ENCODE measurements at places on chromosomes 7 and 10.

- DNase-seq, result no peak
Measured at GRCh38 chr7:47186316-47186715, 395.6 kb downstream of the TNS3 start.

- no peak for DNase-seq
Measured at GRCh38 chr10:103921750-103922195, 3.8 kb upstream of the STN1 start.

DNA sequence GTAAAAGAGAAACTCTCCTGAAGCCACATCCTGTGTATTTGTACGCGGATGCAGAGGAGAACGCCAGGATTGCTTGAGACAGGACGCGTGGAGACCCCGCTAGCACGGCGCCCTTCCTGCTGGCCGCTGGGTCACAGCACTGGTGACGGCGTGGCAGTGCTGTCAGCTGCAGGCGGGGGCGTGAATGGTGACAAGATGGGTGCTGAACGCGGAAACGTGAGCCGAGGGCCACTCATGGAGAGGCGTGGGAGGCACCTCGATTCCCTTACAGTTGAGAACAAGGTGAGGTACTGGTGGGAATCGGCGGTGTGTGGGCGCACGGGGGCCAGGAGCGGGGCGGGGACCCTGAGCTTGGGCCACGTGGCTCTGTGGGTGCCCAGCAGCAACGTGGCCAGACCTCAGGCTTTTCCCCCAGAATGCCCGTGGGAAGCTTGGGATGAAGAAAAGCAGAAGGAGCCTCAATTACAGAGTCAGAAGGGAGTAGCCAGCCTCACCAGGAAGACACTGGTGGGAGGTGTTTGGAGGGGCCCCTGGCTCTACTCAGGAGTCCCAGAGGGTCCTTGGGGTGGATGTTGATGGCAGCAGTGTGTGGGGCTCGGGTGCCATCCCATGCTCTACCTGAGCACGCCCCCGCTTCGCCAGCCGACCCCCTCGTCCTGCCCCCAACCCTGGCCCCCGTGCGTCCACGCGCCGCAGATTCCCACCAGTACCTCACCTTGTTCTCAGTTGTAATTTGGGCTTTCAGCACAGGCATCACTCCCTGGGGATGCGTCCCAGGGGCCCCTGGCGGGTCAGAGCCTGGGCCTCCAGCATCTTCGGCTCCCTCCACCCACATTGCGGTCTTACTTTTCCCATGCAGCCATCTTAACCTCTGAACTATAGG lies 208.4 kb upstream of the TCERG1L start:
- no peak for DNase-seq

DNA sequence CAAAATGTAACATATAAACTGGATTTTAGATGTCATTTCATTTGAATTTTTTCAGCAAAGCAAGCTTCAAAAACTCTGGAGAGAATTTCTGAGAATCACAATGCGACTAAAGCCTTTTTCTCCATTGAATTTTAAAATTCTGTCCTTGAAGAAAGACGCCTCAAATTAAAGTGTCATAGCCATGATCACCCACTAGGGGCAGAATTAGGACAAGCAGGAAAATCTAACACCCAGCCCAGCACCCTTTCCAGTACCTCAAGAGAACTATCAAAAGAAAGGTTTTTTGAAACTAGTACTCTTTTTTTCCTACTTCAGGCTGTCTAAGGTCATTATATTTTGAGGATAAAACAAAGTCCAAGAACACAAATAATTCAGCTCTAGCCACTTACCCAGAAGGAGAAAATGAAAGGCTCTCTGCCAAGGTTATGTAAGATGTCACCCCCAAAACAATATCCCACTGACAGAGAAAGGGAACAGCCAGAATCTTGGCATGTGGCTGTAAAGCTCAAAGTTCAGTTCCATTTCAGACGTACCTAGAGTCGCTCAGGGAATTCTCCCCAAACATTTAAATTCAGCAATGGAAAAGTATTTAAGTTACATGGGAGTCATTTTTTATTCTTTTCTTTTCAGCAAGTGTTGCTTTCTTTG lies 299.4 kb downstream of the SNX13 start:
- no peak for DNase-seq

DNA sequence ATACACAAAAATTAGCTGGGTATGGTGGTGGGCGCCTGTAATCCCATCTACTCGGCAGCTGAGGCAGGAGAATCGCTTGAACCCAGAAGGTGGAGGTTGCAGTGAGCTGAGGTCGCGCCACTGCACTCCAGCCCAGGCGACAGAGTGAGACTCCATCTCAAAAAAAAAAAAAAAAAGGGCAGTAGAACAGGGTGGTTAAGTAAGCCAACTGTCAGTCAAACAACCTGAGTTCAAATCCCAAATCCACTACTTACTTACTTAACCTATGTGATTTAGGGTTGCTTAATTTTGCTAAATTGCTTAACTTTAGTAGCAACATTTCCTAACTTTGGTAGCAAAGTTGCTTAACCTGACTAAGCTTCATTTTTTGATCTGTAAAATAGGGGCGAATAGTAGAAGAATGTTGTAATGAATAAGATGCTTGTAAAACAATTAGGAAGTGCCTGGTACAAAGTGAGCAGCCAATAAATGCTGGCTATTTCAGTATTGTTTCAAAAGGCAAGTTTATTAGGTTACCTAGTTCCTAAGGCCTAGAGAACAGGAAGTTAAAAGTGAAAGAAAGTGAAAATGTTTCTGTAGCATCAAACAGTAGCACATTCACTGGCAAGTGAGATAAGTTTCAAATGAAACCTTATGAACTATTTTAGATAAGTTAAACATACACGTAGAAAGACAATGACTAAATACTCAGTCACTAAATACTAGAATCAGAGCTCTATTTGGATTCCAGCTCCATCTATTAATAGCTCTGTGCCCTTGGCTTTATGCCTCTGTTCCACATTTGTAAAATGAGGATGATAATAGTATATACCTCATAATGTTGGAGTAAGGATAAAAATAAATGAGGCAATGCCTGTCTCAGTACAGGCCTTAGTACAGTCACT lies 64.3 kb downstream of the HOXA1 start:
- DNase-seq, result no peak

GRCh38 chr10:17213646-17214349 lies 12.3 kb upstream of the TRDMT1 start:
- DNase-seq, result no peak

DNA sequence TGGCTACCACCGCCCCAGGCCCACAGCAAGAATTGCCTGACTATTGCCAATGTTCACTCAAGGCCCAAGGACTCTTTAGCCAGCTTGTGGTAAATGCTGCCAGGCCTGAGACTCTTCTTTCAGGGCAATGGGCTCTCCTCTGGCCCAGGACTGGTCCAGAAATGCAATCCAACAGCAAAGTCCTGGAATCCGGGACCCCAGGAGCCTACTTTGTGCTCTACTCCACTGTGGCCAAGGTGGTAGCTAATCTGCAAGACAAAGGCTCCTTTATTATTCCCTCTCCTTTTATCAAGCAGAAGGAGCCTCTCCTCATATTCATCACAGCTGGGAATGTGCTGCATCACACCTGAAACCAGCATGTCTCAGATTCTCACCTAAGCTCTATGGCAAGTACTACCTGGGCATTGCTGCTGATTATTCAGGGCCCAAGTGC lies 107.6 kb upstream of the PRSS58 start:
- DNase-seq, result no peak

DNA sequence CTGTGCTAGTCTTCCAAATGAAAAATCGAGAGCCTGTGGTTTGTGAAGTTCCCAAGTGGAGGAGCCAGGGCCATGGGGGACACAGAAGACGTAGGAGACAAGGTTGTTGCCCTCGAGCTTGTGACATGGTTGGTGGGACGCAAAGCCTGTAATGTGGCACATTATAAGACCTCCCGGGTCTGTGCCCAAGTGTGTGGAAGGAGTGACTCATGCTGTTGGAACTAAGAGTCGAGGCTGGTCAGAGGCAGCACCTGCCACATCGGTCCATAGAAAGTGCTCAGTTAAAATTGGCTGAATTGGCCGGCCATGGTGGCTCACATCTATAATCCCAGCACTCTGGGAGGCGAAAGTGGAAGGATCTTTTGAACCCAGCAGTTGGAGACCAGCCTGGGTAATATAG lies 27.0 kb upstream of the PODXL start:
- no peak for DNase-seq

DNA sequence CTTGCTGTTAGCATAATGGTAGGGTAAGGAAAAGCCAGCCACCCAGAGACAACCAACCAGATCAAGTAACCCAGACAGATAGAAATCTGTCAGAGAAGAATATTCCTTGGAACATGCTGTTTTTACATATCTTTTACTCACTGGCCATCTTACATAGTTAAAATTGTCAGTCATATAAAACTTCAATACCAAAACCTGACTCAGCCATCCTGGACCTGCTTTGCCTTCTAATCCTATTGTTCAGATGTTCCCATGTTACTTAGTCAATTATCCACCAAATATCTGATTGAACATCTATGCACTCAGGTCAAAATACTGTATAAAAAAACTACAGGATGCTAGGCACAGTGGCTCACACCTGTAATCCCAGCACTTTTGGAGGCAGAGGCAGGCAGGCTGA lies 466.5 kb upstream of the NRP1 start:
- DNase-seq, result no peak

DNA sequence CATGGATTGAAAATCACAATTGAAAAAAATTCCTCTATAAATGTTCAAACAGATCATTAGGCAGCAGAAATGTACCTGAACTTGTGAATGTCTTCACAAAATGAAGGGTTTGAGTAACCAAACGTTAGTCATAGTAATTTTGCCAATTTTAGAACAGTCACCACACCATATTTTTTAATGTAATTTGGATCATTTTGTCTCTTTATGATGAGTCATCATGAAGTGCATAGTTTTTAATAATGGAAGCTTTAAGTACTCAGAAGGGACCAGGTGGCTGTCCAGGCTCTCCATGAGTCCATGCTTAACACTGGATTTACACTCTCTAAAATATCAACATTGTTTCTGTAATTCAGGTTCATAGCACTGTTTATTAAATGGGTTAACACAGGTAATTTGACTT lies 219.2 kb downstream of the ETV1 start:
- DNase-seq, result no peak

DNA sequence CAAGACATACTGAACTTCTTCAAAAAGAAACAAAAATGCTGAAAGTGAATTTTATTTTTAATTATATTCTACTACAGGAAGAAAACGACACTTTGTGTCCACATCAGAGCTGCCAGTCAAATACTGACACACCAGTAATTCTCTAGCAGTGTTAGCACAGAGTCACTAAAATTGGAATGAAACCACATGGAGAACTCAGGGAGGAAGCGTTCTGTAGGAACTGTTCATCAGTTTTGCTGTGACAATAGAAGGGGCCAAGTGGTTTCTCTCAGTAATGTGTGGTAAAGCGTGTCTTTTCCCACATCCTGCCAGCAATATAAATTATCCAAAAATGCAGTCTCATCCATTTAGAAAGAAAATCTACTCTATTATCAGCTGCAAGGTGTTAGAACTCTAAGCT lies 683.3 kb downstream of the GRM8 start:
- DNase-seq, result no peak

DNA sequence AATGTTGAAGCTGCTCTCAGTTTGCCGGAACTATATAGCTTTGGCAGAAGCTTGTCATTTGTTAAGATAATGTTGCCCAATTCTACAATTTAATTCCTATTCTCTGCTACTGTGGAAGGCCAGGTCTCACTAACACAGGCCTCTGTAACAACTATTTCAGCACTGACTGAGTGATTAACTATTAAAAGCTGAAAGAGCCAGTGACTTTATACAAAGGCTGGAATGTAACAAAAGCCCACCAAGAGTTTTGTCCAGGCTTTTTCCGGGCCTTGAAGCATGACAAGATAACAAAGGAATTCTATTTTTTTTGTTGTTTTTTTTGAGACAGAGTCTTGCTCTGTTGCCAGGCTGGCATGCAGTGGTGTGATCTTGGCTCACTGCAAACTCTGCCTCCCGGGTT lies 795.6 kb downstream of the PHTF2 start:
- no peak for DNase-seq

- DNase-seq, result no peak
Measured at GRCh38 chr7:134856091-134856490, 76.7 kb downstream of the CALD1 start.

DNA sequence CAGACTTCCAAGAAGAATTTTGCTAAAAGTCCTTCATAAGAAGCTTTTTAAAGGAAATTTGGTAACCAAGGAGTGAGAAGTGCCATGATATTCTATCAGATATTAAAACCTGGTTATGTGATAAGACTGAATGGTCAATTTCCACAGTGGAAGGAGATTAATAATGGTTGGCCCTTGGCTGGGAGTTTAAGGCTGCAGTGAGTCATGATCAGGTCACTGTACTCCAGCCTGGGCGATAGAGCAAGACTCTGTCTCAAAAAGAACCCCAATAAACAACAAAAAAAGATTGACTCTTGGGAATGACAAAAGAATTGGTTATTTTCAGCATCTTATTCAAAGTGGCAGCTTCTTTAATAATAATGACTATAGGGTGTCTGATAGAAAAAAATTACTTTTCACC lies 37.2 kb downstream of the EXOC4 start:
- no peak for DNase-seq

DNA sequence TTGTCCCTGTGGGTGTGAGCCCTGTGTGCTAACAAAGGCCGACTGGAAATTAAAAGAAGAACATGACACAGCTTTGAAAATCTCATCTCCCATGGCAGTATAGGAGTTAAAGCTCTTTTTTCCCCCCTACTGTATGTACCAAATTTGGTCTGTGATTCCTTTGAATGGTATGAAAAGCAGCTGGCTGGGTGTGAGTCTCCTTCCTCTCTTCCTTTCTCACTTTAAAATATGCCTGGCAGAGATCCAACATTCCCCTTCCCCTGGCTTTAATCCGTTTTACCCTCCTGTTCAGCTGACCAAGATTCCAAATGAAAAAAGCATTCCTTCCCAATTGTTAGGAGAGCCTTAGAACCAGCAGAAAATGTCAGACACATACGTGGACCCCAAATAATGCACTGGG lies 225.0 kb upstream of the CELF2 start:
- DNase-seq, result no peak

GRCh38 chr10:11707624-11708350 lies 34.4 kb upstream of the ECHDC3 start:
- no peak for DNase-seq

GRCh38 chr10:72802763-72803505 lies 90.6 kb upstream of the OIT3 start:
- no peak for DNase-seq

DNA sequence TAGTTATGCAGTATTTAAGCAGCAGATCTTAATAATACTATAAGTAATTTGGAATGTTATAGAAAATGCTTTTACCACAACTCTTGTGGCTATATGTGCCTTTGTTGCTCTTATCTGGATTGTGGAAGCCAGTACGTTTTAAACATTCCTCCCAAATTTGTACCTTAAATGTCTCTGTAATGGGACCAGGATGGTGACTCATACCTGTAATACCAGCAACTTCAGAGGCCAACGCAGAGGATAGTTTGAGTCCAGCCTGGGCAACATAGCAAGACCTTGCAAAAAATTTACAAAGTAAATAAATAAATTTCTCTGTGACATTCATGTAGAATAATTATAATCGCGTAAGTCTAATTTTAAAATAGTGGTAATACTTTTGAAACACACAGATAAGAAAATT lies 283.1 kb downstream of the POM121L12 start:
- no peak for DNase-seq
